ENCODE measurements at places on chromosomes 16 and 17.

GRCh38 chr16:87344931-87345631, 27.9 kb upstream of the C16orf95 start:
- no peak for DNase-seq

DNA sequence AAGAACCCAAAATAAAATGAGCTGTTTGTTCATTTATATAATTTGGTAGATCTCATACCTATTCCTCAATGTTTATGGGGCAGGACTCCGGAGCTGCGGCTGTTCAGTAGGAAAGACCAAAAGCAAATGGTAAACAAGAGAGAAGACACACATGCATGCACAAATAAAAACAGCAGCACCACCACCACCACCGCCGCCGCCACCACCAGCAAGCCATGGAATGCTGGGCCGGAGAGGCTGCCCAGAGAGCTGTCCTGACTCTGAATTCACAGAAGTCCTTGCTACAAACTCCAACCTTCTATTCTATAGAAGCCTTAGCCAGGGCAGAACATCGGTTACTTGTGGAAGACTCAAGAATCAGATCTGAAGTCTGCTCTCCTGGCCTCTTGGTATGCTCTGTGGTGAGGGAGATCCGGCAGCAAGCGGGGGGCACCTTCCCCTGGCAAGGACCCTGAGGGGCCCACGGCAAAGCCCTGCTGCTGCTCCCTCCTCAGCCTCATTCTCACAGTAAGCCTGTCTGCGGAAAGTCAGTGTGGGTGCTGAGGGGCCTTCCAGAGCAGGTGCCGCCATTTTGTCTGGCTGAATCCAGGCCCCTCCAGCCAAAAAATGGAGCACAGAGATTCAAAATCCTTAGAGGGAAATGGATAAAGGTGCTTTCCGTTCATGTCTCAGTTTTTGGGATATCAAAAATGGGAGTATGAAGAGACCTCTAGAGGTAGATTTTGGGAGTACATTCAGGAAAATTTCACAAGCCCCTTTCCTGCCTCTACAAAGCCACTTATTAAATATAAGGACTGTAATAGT, 6.4 kb upstream of the FOXJ1 start:
- DNase-seq: no peak

DNA sequence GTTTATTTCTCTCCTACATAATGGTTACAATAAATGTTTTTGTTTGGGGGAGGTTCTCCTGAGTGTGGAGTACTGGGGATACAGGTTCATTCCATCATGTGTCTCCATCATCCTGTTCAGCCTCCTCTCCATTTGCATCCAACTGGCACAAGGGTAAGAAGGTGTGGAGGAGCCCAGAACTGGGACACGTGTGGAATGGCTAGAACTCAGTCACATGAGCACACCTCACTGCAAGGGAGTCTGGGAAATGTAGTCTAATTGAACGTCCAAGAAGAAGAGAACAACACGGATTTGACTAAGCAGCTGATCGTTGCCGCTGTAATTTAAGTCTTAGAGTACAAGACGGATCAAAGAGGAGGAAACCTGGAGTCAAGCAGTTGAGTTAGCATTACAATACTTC, 6.1 kb downstream of the OR1A1 start:
- DNase-seq: no peak

GRCh38 chr16:6576606-6577005, 756.0 kb upstream of the RBFOX1 start:
- no peak for DNase-seq

GRCh38 chr17:35022536-35023063, 40.9 kb downstream of the RFFL start:
- DNase-seq: no peak

DNA sequence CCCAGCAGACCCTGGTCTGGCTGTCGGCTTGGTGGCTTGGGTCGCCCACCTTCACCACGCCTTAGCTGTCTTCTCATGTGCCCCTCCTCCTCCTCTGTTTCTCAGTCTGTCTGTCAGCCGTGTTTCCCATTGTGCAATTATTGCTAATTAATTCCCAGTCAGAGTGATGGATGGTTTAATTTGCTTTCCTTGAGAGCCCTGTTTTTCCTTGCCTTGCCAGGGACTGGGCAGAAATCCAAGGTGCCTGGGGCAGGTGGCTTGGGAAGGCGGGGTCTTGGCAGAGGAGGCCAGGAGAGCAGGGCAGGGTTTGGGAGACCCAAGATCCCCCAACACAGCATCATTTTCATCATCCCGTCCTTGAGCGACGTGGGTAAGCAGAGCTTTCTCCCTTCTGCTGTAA, 21.3 kb downstream of the NECAB2 start:
- DNase-seq: no peak

GRCh38 chr17:66535611-66536010, 233.2 kb downstream of the PRKCA start:
- no peak for DNase-seq

- no peak for DNase-seq
Observed at GRCh38 chr16:70803319-70803718, 2.4 kb upstream of the VAC14 start.

GRCh38 chr16:24035127-24035842, 199.5 kb downstream of the PRKCB start:
- no peak for DNase-seq

- DNase-seq: no peak
Observed at GRCh38 chr17:3222505-3222904, 15.0 kb downstream of the OR1A1 start.

DNA sequence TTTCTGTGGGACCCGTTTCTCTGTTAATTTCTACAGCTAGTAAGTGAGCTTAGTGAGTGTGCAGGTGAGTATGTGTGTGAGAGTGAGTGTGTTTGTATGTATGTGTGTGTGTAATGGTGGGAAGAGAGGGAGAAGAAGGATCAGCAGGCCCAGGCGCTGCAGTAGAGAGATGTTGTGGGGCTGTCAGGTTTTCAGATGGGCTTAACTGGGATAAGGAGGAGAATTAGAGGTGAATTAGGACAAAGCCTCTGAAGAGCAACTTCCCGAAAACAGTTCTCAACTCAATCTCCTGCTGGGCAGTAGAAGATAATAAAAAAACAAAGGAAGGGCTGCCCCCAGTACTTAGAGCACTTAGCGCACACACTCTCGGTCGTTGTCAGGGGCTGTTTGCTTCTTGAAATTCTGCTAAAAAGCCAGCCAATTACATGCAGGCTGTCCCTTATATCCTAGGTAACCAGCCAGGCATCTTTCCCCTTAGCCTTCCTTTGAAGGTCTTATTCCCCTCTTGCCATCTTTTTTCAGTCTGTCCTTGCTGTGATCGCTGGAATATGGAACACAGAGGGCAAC, 63.4 kb downstream of the CLEC16A start:
- no peak for DNase-seq

DNA sequence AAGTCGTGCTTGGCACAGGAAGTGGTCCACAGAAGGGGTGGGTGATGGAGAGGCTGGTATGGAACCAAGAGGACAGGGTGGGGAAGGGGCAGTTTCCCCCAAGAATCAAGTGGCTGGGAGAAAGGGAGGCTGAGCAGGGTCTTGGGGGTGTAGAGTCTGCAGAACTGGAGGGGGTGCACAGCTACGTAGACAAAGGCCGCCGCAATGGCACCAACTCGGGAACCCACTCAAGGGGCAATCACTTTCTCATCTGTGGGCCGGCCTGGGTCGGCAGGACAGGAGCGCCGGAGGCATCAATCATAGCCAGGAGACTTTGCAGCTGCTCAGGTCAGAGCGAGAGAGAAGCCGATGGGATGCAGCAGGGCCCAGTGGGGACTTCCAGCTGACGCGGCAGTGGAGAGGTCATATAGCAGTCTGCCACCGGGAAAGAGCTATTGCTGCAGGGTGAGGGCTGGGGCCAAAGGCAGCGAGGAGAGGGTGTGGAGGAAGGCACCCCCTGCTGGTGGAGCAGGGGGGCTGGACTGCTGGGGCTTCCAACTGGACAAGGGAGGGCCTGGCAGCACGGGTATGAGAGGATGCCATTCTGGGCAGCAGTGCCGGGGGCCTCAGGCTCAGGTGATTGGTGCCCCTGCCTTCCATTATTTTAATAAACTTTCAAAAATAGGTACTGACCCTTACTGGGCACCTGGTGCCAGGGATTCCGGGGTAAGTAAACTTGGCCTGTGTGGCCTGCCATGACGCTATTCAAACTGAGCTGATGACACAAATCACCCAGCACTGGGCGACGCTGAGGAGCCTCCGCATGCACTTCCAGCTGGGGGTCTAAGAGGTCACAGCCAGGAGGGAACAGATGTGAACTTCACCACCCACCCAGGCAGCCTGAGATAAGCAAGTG, 52.5 kb upstream of the MTSS2 start:
- DNase-seq: no peak

- no peak for DNase-seq
Observed at GRCh38 chr17:80836971-80837481, 154.6 kb upstream of the CHMP6 start.

DNA sequence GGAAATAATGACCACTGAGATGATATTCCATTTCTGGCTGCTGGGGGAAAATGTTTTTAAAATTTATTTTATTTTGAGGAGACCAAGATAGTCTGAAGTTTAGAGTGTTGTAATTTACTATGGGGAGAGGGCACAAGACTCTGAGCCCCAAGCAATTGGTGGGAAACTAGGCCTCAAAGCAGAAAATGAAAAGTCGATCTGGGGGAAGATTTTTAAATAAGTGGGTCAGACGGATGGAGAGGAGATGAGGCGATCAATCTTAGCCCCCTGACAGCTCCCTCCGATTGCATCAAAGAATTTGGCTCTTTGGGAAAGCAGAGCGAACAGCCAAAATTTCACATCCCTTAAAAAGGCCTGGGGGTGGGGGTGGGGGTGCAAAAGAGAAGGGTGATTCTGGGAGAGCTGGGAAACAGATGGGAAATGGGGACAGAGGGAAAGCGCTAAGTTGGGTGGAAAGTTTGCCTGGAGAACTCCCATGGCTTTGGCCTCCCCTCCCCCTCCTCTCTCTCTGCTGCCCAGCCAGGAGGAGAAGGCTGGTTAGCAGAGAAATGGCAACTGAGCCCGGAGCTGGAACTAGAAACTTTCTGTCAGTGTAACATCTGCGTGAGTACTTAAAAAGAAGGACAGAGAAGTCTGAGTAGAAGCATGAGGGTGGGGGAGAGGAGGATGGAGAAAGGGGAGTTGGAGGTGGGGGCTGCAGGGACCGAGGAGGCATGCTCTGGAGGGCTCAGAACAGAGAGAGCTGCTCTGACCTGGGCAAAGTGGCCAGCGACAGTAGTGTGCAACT, 1.4 kb upstream of the HOXB2 start:
- DNase-seq: no peak

DNA sequence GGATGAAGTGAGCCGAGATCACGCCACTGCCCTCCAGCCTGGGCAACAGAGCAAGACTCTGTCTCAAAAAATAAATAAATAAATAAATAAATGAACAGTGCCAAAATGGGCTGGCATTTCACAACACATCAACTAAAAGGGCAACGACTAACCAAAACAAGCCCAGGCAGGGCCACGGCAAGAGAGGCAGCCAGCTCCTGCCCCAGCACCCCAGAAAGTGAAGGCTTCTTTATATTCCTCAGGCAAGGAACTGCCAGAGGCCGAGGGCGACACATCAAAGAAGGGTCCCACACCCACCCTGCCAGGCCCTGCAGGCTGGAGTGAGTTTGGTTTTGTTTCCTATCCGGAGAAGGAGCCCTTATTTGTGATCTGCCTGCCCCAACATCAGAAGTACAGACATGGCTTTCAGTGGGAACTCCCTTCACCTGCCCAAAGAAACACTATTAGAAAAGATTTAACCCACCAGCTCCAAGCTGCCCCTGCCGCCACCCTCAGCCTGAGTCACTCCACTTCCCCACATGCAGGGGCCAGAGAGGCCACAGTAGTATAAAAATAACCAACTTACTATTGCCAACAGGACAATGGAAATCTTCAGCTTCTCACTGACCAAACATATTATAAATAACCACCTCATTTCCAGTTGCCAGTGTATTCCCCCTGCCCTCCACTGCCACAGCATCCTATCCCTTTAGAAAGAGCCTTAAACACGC, 8.0 kb downstream of the FBXO31 start:
- DNase-seq: no peak

DNA sequence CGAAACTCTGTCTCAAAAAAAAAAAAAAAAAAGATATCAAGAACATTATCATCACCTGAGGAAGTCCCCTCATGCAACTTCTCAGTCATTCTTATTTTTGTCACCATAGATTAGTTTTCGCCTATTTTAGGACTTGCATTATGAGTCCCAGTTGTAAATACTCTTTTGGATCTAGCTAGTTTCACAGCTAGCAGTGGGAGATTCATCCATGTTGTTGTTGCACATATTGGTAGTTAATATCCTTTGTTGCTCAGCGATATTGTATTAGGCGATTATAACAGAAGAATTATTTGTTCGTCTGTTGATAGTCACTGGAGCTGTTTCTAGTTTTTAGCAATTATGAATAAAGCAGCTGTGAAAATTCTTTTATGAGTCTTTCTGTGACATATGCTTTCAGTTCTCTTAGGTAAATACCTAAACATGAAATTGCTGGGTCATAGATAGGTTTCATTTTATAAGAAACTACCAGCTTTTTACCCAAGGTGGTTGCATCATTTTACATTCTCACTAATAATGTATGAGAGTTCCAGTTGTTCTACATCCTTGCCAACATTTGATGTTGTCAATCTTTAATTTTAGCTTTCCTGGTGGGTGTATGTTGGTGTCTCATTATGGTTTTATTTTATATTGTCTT, 40.7 kb upstream of the MAP3K14 start:
- DNase-seq: no peak

DNA sequence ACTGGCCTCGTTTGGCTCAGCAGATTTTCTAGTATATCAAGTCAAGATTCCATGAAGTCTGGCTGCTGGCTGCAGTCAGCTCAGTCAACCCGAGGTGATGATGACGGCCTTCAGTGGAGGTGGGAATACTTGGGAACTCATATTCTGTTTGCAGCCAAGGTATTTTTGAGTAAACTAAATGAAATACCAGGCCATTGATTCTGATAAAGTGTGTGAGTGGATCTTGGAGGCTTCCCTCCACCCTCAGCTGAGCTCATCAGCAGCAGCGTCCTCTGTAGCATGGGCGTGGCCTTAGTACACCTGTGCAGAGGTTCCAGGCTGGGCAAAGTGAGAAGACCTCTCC, 22.0 kb upstream of the TACO1 start:
- no peak for DNase-seq

GRCh38 chr17:37608351-37609169, 658 bp downstream of the SYNRG start:
- no peak for DNase-seq

DNA sequence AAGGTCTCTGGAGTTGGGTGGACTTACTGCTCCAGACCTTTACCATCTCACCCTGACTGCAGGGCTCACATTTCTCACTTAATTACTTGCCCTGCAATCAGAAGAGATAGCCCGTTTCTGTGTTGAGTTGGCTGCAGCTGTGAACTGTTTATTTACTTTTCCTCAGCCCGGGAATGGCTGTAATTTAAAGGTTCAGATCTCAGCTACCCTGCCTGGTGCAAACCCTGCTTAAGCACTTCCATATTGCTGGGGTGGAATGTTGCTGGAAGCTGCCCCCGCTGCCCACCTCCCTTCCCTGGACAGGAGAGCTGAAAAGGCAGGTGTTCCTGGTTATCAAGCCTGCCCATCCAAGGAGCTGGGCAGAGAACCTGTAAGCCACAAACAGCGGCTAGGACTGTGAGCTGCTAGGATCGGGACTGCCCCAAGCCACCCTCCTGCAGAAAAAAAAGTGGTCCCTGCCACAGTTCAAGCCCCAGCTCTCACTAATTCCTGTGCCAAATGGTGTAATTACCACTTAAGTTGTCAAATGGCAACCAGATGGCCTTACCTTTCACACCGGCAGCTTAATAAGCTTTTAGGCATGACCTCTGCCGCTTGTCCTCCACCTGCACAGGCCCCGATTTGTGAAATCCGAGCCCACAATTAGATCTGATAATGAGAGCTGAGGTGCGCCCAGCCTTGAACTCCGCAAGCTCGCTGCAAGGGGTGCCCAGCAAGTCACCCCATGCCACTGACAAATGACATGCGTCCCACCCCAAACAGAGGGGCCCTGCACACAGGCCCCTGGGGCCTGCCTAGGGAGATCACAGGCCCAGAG, 269.8 kb downstream of the C16orf95 start:
- no peak for DNase-seq

GRCh38 chr17:56284482-56284881, 131.2 kb downstream of the ANKFN1 start:
- DNase-seq: no peak
